ENCODE measurements at places on chromosomes 7 and 10.

- DNase-seq: no peak
Observed at GRCh38 chr7:12727455-12728191, 40.2 kb downstream of the ARL4A start.

DNA sequence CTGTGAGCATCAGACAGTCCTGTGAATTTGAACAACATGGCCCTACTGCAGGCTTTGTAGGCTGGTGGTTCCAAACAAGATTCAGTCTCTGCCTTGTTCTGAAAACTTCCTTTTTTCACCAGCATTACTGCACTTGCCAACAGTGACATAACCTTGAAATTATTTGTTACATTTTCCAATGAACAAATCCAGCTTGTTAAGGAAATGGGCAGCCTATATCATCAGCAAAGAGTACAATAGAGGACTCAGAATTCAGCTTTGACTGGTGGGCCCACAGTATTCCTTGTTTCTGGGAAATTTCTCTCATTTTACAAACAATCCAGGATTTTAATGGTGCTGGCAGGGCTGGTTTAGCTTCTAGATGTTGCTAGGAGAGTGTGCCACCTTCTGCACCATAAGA, 703.7 kb upstream of the FZD8 start:
- no peak for DNase-seq

DNA sequence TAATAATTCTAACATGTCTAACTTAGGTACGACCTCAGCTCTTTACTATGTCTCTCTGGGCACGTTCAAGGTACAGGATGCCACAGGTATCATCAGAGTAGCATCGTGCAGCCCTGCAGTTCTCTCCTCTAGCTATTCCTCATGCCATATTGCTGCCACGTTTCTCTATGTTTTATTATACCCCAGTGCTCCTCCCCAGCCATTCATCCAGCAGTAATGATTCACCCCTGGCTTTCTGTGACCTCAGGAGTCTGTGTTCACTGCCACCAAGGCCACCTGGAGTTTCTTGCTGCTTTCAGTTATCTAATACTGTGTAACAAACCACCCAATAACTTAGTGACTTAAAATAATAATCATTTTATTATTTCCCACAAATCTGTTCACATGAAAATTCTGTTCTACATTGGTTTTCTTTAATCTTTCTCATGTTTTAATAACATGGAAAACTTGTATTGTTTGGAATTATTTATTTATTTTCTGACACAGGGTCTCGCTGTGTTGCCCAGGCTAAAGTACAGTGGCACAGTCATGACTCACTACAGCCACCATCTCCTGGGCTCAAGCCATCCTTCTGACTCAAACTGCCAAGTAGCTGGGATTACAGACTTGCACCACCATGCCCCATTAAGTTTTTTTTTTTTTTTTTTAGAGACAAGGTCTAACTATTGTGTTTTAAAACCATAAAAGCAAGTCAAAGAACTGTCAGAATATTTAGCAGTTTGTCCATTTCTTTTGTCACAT, 21.8 kb downstream of the REEP3 start:
- no peak for DNase-seq

- no peak for DNase-seq
Observed at GRCh38 chr7:14115701-14116100, 126.2 kb upstream of the ETV1 start.
